ENCODE measurements at places on chromosomes 5 and 9. TPM values are rescaled to one million over a fixed set of nuclear protein-coding genes. Genes with fewer than 3 reads are reported as not detected.

ROR2 gene
- 0.34 TPM for polyA plus RNA-seq

DNA sequence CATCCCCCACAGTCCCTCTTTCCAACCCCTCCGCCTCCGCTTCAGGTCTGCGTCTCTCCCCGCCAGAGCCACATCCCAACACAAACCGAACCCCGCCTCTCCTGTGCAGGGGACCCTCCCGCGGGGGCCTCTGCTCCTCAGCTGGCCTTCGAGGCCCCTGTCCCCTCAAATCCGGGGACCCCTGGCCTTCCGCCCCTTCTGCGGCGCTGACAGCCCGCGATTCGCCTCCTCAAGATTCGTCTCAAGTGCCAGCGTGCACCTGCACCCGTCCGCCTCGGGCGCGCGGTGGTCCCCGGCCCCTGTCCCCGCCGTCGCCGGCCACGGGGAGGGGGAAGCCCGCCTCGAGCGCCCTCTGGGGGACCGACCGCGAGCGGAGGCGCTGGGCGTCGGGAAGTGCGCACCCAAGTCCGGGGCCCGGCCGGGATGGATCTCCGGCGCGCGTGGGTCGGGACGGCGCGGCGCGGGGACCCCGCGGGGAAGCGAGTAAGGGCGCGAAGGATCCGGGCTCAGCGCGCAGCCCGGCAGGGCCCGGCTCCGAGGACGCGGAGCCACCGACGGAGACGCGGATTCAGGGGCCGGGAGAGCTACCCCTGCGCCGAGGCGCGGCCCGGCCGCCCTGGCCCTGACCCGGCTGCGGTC lies 623 bp downstream of the FLT4 start:
- DNase-seq = peak; percentile 75

FOXD4L3 gene
- polyA plus RNA-seq = 0.06 TPM

LMX1B gene
- polyA plus RNA-seq = not detected

- peak; percentile 54 for DNase-seq
These were observed 25.4 kb downstream of the HMHB1 start for GRCh38 chr5:143837306-143837848.

DNA sequence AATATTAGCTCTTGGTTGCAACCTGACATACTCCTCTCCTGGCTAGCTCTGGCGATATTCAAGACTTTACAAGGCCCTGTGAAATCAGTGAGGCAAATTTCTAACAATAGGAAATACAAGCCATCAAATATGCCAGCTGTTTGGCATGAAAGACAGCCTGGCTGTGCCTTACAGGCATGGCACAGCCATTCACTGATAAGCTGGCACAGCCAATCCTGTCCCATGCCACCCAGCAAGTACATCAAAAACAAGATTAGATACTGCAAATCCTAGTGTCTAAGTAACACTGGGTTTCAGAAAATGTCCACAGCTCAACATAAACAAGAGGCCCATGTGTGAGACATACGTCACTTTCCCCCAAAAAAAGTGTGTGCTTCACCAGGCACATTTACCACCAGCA lies 1045.8 kb upstream of the DMAC1 start:
- DNase-seq = peak; percentile 27

DNA sequence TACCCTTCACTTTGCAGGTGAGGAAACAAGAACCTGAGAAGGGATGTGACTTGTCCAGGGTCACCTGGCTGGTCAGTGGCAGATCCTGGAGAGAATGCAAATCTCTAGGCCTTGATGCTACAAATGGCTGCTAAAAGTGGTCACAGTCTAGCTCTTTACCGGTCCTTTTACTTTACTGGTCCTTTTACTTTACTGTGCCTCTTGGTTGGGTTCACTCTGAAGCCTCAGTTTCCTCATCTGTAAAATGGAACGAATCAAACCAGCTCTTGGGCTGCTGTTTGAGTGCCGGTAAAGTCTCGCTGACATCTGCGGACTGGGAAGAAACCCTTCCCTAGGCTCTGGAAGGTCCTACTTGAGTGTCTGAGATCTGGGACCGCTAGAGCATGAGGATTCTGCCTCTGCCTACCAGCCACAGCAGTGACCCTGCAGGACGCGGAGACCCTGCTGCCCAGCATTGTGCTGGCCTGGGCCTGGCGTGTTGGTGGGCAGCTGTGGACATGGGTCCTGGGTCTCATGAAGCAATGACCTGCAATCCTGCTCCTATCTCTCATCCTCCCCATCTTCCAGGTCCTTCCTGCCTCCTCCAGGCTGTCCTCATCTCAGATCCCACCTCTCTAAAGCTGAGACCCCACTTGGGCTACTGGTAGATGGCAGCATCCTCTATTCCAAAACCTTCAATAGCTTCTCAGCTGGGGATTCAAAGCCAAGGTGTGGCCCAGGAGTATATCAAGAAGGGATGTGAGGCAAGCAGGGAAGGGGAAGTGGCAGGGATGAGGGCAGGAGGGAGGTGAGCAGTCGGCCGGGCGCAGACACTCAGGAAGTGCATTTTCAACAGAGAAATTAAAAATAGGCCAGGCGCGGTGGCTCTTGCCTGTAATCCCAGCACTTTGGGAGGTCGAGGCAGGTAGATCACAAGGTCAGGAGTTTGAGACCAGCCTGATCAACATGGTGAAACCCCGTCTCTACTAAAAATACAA lies 13.3 kb downstream of the CORO2A start:
- DNase-seq = no peak

- no peak for DNase-seq
These were observed 25.5 kb upstream of the KCNIP1 start for GRCh38 chr5:170478306-170478705.

GRCh38 chr9:120886490-120886967 lies 9.5 kb upstream of the PHF19 start:
- DNase-seq = no peak

GRCh38 chr5:180170810-180171567 lies 38.0 kb downstream of the RASGEF1C start:
- DNase-seq = no peak

- no peak for DNase-seq
These were observed 259.0 kb upstream of the ADRA1B start for GRCh38 chr5:159657298-159657697.

- DNase-seq = no peak
These were observed 9.0 kb downstream of the MRPS2 start for GRCh38 chr9:135509458-135509857.

GRCh38 chr9:8456344-8456743 lies 656.8 kb upstream of the DMAC1 start:
- no peak for DNase-seq

GRCh38 chr9:97412626-97413385 lies 910 bp downstream of the TDRD7 start:
- DNase-seq = no peak

DNA sequence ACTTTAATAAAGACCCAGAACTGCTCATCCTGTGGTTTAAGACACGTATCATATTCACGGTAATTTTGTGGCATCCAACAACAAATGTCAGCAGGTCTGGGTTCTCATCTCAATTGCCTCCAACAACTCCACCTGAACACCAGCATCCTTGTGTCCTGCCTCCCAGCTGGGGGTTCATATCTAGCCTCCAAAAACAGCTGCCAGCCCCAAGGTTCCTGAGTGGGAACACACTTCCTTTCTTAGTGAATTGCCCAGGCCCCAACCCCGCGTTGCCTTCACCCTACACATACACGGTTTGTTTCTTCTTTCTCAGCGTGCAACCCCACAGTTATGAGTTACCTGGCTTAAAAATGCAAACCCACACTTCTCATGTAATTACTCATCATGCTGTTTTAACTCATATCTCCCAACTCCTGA lies 77.9 kb downstream of the SEMA4D start:
- no peak for DNase-seq

DRD1 gene
- polyA plus RNA-seq = 0.02 TPM

TMEFF1 gene
- 2.1 TPM for polyA plus RNA-seq

AGXT2 gene
- polyA plus RNA-seq = not detected

- DNase-seq = peak; percentile 68
These were observed 143.0 kb upstream of the ADRA1B start for GRCh38 chr5:159773062-159773924.

GRCh38 chr5:154576429-154576806 lies 98.4 kb upstream of the HAND1 start:
- DNase-seq = peak; percentile 40

DNA sequence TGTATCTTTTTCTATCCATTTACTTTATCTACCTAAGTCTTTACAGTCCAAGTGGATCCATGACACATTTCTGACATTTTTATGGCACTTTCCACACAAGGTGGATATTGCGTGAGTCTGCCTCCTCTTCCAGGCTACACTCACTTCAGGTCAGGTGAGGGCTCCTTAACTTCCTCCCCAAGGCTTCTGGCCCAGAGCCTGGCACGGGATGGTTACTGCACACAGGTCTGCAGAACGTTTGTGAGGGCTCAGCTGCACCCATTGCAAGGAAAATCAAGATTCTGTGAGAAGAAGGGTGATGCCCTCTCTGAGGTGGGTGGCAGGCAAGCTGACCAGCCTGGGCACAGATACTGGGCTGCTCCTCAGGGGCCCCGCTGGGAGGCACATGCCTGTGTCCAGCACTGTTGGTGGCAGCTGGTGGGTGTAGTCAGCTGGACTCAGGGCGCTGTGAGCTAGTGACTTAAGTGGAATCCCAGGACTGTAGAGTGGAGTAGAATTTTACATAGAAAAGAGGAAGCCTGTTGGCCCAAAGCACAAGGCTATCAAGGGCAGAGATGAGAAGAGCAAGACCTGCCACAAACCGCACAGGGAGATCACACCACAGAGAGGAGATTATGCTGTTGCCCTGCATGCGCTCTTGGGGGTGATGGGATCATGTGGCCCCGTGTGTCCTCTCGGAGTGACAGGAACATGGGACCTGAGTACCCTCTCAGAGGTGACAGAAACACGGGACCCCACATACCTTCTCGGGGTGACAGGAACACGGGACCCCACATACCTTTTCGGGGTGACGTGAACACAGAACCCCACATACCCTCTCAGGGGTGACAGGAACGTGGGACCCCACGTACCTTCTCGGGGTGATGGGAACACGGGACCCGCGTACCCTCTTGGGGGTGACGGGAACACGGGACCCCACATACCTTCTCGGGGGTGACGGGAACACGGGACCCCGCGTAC lies 21.3 kb downstream of the AHRR start:
- DNase-seq = no peak

- DNase-seq = no peak
These were observed 11.5 kb upstream of the SSBP2 start for GRCh38 chr5:81762401-81762800.

ASB6 gene
- polyA plus RNA-seq = 37.5 TPM

DNA sequence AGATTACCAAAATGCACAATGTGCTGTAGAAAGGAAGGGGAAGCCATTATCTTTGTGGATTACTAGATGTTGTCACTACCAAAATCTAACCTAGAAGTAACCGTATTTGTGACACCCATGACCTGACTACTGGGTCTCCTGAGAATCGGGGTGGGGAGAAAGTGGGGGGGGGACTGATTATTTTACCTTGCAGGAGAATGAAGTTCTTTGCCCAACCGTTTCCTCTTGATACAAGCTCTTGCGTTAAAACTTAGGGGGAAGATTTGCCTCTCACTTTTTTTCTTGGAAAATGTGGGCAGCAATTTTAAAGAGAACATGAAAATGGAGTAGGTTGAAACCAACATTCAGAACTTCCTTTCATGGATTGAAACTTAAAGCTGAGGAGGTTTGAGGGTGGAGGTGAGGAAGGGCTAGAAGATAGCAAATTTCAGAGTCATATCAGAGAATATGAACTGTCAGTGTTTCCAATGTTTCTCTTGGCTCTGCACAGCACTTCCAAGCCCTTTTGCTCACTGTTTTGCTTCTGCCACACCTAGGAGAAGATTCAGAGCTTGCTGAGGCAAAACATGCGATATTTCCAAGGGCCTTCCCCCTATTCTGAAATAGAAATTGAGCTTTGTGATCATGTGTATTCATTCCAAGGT lies 280.8 kb downstream of the AOPEP start:
- DNase-seq = no peak

DNA sequence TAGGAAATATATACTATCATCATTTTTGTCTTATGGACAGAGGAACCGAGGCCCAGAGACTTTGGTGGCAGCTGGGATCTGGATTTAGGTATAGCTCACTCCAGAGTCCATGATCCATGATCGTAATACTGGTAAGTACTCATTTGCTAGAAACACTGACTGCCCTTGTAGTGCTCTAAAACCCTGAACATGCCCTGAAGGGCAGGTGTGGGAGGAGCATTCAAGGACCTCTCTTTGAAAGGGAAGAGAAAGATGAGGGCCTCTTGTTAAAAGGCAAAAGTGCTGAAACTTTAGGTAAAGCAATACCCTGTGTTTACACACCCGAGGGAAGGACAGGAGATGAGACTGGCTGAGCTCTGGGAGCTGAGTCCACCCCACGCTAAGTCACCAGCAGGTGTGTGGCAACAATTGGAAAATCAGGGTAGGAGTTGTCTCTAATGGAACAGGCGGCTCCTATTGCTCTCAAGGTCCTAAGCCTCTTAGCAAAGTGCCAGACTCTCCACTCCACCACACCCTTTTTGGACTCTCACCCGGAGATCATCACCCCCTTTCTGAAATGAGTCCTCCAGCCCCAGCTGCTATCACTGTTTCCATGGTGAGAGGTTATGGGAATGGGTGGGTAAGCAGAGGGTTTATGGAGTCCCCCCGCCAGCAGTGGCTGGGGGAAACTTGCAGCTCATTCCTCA lies 34.8 kb downstream of the TRPC7 start:
- no peak for DNase-seq

AIF1L gene
- 0.26 TPM for polyA plus RNA-seq

- no peak for DNase-seq
These were observed 30.0 kb upstream of the NREP start for GRCh38 chr5:111787006-111787405.

GRCh38 chr5:13348568-13348967 lies 595.9 kb downstream of the DNAH5 start:
- no peak for DNase-seq

TMEM232 gene
- 1.2 TPM for polyA plus RNA-seq

- no peak for DNase-seq
These were observed 27.8 kb downstream of the ROPN1L start for GRCh38 chr5:10469253-10470050.

DNA sequence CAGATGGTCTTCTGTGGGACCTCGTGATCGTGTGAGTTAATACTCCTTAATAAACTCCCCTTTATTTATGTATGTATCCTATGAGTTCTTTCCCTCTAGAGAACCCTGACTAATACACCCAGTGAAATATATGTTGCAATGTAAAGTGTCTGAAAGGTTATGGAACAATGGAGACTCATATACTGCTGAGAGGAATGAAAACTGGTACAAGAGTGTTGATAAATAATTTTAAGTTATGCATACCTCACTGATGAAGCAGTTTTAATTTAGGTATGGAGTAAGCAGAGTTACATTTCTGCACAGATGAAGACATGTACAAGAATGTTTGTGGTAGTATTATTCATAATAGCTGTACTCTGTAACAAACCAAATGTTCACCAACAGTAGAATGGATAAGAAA lies 438.3 kb downstream of the TAF11L14 start:
- DNase-seq = no peak

DNA sequence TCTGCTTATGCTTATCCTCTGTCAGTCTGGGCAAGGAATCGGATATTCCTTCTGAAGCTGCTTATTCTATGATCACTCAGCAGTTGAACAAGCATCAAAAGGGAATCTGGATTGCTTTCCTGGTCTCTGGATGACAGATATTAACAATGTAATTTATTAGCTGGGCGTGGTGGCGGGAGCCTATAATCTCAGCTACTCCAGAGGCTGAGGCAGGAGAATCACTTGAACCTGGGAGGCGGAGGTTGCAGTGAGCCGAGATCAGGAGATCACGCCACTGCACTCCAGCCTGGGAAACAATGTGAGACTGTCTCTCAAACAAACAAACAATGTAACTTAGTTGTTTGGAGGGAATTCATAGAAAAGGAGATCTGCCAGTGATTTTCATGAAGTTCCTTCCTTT lies 45.4 kb downstream of the DMRT1 start:
- no peak for DNase-seq

SYK gene
- polyA plus RNA-seq = not detected
